ENCODE measurements at places on chromosomes 13 and 19.

DNA sequence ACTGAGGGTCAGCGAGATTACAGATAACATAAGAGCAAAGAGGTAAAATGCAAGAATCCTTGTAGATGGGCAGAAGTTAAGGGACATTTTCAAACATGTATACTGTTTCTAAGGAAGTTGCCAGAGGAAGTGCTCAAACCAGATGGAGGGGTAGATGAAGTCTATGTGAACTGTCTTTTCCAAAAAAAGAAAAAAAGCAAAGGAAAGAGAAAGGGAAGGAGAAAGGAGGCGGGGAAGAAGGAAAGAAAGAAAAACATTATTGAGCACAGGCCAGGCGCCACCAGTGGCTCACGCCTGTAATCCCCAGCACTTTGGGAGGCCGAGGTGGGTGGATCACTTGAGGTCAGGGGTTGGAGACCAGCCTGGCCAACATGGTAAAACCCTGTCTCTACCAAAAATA lies 5.3 kb downstream of the DMAC2 start:
- no peak for DNase-seq

- no peak for DNase-seq
These were observed 107.8 kb downstream of the KCNRG start for GRCh38 chr13:50123002-50123401.

GRCh38 chr19:45913874-45914830 lies at the start of gene NANOS2:
TSS of gene NANOS2 (minus strand) at chr19:45914778. CDS start at chr19:45914693, 85 bp downstream.
- DNase-seq: no peak

- no peak for DNase-seq
These were observed 66.0 kb upstream of the TPP2 start for GRCh38 chr13:102530751-102531150.

DNA sequence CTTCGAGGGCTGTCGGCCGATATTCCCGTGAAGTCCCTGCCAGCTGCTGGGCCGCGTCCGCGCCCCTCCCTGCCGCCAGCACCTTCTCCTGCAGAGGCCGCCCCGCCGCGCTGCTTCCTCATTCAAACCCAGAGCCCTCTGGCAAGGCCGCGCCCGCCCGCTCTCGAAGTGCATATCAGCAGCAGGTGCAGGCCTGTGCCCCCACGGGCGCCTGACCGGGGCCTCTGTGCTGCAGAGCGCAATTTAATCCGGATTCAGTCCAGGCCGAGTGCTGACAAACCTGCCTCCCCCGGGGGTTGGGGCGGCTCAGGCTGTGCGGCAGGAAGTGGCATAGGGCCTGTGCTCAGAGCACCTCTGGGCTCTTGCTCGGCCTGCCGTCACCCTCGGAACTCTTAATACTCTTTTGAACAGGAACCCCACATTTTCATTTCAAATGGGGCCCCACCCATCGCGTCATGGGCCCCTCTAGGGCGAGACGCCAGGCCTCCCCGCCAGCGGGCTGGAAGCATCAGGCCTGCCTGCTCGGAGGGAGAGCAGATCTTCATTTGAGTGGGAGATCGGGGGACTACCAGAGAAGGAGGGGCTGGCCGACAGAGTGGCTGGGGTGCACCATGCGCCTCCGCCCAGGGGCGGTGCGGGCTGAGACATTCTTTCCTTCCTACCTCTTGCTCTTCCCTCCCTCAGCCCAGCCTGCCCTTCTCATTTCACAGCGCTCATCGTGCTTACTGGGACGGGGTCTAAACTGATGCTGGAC lies 125.7 kb downstream of the TNFRSF19 start:
- DNase-seq: peak; percentile 36

GRCh38 chr13:24161010-24161775 lies 673 bp downstream of the SPATA13 start:
- DNase-seq: no peak

DNA sequence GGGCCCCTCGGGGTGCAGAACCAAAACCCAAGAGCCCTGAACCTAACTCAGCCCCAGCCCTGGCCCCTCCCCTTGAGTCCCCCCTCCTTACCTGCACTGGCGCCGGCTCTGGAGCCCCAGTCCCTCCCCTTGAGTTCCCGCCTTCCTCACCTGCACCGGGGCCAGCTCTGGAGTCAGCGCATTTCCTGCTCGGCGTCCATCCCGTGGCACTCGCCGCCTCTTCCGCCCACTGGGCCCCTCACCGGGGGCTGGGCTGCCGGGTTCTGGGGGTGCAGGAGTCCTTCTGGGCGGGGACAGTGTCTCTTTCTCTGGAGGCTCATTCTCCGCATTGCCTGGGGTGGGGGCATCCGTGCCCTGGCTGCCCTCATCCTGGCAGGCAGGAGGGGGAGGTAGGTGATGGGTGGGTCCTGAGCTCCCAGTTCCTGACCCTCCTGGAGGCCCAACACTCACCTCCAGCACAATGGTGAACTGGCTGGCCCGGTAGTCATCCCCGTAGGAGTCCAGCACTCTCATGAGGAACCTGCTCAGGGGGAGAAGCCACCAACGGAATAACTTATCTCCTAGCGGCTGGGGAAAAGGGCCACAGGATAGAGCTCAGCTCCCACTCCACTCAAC lies 5.3 kb downstream of the NDUFA3 start:
- DNase-seq: no peak

GRCh38 chr13:74647211-74647610 lies 513.0 kb upstream of the KLF12 start:
- no peak for DNase-seq

DNA sequence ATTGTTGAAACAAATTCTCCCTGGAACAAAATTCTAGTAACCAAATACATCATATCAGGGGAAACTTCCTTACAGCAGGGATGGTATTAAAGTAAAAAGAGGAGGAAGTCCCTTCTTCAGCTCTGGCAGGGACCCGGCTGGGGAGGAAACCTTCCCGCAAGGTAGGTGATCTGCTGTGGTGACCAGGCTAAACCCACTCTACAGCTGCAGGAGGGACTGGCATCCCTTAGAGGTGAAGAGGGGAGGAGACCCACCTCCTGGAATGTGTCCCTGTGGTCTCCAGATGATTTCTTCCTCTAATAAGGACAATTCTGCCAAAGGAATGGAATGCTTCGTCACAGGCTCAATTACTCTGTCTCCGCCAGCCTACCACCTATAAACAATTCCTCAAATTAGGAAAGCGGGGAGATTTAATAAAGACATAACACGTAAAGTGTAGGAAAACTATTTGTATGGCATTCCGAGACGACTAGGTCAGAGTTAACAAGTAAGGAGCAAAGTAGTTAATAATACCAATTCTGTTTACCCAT lies 637 bp upstream of the PDS5B start:
- no peak for DNase-seq

- DNase-seq: no peak
These were observed 8.7 kb upstream of the SBNO2 start for GRCh38 chr19:1182727-1183126.

DNA sequence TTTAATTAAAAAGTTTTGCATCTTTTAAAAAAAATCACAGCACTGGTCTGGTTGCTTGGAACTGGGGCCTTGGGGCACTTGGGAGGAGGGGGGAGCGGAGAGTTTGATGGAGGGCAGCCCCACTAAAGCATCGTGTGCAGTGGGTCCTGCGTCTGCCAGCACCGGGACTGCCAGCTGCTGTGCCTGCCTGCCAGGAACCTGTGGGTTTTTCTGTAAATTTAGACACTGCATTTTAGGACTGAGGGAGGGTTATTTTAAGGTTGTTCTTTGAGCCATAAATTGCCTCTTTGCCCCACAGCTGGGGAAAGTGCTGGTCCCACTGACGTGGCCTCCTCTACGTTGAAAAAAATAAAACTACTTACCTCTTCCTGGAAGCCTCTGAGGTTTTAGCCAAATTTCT lies 2.9 kb downstream of the KLF2 start:
- no peak for DNase-seq

- no peak for DNase-seq
These were observed 4.4 kb upstream of the COMP start for GRCh38 chr19:18795540-18795939.

GRCh38 chr19:406971-407510 lies 1.9 kb downstream of the C2CD4C start:
- no peak for DNase-seq

Measured in NCI-H2029 (cell line).